ENCODE measurements at places on chromosomes 2 and 18. TPM values are rescaled to one million over a fixed set of nuclear protein-coding genes. Genes with fewer than 3 reads are reported as not detected.

The TTR gene
- total RNA-seq: not detected

The UGT1A3 gene
- not detected for total RNA-seq

The INPP5D gene
- total RNA-seq: 38.6 TPM

The RAX gene
- not detected for total RNA-seq

The TRABD2A gene
- total RNA-seq: 56.4 TPM

The KDSR gene
- 53.4 TPM for total RNA-seq

- DNase-seq: no peak
- H3K27ac ChIP-seq: no peak overlapping the region
- no peak overlapping the region for H3K4me3 ChIP-seq
- no peaks in the 10 kb centered on the region for H3K4me1 ChIP-seq
- no peaks in the 10 kb centered on the region for H3K27me3 ChIP-seq
Measured at GRCh38 chr2:15990151-15991101, 50.1 kb downstream of the MYCN start.

DNA sequence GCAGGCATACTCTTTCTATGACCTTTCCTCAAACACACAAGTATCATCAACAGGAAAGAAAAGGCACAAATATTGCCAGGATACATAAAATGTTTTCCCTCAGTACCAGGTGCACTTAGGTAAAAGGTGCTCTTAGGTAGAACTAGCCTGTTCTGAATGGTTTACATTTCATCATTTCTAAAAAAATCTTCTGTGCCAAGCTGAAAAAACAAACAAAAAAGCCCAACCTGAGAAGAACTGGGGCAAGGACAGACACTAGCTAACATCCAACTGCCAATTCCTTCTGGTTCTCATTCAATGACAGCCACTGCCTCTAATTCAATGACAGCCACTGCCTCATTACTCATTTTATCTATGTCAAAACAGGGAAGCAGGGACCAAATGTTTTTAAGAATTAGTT is 68.5 kb downstream of the SPIRE1 start:
- H3K4me1 ChIP-seq: no peaks in the 10 kb centered on the region
- H3K36me3 ChIP-seq: no peaks in the 10 kb centered on the region
- no peaks in the 10 kb centered on the region for H3K27me3 ChIP-seq
- no peak for DNase-seq
- H3K27ac ChIP-seq: no peak overlapping the region
- no peak overlapping the region for H3K4me3 ChIP-seq

DNA sequence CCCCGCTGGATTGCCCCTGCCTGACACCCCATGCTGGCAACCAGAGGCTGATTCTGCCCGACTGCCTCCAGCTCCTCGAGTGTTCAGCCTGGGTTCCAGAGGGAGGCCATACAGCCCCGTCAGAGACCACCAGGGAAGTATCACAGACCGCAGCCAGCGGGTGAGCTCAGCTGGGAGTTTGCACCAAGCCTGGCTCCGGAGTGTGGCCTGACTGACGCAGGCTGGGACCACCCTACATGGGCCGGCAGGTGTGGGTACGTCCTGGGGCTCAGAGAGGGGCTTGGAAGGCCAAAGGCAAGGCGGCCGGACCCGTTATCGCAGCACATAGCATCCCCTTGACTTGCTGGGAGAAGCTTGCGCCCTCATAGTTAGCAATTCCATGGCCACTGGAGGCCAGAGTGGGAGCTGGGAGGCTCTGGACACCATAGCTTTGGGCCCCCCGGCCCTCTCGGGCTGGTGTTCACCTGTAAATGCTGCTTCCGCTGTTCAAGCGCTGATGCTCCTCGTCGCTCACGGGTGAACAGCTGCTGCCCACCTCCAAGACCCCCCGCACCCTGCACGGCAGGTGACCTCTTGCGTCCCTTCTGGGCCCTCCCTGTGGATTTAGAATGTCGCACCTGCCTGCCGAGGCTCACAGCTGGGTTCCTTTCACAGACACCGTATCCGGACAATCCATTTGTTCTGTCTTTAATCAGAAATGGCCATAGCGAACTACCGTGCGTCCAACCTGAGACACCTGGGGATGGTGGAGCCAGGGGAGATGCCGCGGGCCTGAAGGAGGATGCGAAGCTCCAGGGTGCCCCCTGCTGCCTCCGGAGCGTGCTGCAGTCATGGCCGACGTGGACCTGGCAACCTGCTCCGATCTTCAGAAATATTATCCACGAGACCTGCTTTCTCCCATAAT is 31.2 kb upstream of the SLC66A3 start:
- no peaks in the 10 kb centered on the region for H3K27me3 ChIP-seq
- peak; percentile 83 for DNase-seq
- no peak overlapping the region for H3K4me3 ChIP-seq
- H3K27ac ChIP-seq: no peak overlapping the region

DNA sequence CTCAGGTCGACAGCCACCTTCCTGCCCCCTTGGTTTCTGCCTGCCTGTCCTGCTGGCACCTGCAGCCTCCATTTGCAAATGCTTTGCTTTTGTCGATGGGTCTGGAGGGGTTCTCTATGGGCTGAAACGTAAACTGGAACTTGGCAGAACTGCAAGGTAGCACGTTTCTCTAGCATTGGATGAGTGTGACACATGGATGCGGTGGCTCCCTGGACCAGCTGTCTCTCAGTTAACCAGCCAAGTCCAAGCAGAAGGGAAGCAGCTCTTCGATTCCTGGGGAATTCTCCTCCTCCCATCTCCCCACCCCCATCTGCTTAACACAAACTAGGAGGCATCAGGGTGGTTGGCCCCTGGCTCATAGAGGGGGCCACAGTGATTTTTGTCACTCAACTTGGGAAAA is 57.3 kb downstream of the ITGB1BP1 start:
- H3K36me3 ChIP-seq: no peaks in the 10 kb centered on the region
- no peak for DNase-seq
- no peak overlapping the region for H3K27ac ChIP-seq
- no peak overlapping the region for H3K4me3 ChIP-seq
- peaks cover 4% of the 10 kb centered on the region for H3K27me3 ChIP-seq

DNA sequence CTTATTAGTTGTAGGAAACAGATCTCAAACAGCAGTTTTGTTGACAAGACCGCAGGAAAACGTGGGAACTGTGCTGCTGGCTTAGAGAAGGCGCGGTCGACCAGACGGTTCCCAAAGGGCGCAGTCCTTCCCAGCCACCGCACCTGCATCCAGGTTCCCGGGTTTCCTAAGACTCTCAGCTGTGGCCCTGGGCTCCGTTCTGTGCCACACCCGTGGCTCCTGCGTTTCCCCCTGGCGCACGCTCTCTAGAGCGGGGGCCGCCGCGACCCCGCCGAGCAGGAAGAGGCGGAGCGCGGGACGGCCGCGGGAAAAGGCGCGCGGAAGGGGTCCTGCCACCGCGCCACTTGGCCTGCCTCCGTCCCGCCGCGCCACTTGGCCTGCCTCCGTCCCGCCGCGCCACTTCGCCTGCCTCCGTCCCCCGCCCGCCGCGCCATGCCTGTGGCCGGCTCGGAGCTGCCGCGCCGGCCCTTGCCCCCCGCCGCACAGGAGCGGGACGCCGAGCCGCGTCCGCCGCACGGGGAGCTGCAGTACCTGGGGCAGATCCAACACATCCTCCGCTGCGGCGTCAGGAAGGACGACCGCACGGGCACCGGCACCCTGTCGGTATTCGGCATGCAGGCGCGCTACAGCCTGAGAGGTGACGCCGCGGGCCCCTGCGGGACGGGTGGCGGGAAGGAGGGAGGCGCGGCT is at the start of gene TYMS:
Gene TYMS, plus strand, starts transcription at position 343 of the 690 bp plus-strand sequence. Its CDS starts 90 bp downstream, at position 433.
- H3K27me3 ChIP-seq: peaks cover 24% of the 10 kb centered on the region
- H3K27ac ChIP-seq: peak within 1 kb of the TSS; percentile 94
- H3K36me3 ChIP-seq: peaks cover 45% of the 10 kb centered on the region
- peak within 1 kb of the TSS; percentile 94 for H3K4me3 ChIP-seq
- DNase-seq: peak; percentile 60

DNA sequence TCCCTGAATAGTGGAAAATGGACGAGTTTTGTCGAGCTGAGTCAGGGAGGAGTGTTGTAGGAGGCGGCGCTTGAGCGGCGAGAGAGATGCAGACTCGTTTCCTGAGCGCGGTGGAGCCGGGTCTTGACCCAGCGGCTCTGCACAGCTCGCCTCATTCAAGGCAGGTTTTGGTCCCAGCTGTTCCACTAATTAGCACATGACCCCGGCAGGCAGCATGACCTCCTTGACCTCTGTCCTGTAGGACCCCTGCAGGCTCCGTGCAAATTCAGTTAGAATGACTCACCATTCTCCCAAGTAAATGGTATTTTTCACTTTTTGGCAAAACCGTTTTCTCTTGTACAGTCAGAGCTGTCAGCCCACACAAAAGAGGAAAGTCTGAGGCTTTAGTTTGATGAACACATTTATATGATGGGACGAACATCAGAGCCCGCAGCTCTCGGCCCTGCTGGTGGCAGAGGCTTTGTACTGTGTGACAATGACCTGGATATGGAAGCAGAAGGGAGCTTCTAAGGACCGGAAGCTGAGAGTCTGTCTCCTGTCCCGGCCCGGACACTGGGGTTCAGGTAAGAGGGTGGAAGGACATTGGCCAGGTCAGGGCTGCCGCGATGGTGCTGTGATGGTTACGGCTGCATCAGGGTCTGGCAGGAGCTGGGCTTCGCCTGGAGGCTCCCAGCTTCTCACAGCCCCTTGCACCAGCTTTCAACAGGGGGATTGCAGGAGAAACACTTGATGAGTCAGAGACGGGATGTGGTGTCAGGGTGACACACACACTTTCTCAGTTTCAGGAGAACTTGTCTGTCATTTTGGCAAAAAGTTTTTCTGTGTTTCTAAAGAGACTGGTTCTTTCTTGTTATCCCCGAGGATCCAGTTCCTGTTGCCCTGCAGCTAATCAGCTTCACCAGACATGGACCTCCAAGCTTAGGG is 29.9 kb upstream of the ALKAL2 start:
- peak overlapping the region; percentile 64 for H3K4me3 ChIP-seq
- peak; percentile 68 for DNase-seq
- peaks cover 7% of the 10 kb centered on the region for H3K36me3 ChIP-seq

DNA sequence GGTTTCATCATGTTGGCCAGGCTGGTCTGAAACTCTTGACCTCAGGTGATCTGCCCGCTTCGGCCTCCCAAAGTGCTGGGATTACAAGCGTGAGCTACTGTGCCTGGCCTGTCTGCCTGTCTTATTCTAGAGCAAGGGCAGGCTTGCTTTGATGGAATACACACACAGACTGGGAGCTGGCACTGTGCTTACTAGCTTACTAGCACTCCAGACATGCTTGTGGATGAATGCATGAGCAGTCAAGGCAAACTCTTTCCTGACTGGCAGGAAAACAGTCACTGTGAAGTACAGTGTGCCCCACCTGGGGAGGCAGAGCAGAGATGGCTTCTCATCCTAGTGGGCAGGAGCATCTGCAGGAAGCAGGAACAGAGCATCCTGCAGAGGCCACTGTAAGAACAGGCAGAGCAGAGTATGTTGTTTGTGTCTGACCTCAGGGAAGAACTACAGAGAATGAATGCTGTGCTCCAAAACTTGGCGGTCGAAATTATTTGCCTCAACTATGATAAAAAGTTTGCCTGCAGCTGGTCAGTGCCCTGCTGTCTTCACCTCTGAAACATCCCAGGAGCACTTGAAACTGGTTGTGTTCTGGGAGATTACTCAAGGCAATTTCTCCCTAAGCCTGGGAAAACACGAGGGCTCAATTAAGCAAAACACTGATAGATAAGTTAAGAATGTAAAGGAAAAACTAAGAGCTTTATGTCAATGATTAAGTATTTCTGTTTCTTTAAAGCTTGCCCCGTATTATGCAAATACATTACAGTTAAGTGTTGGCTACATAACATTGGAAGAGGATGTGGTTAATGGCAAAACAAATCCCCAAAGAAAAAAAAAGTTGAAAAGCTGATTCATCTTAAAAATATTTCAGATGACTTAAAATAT is 102.4 kb downstream of the VAPA start:
- H3K4me3 ChIP-seq: no peak overlapping the region
- H3K4me1 ChIP-seq: peaks cover 5% of the 10 kb centered on the region
- no peak overlapping the region for H3K27ac ChIP-seq
- no peaks in the 10 kb centered on the region for H3K36me3 ChIP-seq

DNA sequence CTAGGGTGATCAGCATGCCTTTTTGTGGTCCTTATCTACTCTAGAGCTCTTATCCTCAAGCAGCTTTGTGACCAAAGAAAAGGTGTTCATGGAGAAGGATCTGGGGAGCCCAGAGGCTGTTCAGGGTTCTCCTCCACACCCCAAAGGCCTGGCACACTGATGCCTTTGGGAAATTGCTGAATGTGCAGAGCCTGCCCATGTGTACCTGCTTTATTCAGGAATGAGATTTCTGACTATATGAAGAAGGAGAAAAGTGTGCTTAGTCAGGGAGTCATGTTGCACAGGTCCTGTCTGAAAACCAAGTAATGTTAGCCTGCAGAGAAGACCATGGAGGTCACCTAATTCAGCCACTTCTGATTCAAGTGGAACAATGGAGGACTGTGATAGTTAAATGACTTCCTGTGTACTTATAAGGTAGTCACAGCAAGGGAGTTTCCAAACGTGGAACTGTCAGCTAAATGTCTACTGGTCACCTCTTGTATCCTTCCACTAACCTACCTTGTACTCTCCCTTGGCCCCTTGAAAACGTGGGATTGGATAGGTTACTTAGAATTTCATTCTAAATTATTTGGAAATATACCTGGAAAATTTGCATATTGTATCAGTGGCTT is 81.3 kb downstream of the LIMS1 start:
- H3K4me3 ChIP-seq: no peak overlapping the region
- H3K27ac ChIP-seq: peak overlapping the region; percentile 38
- no peaks in the 10 kb centered on the region for H3K27me3 ChIP-seq
- H3K36me3 ChIP-seq: no peaks in the 10 kb centered on the region
- no peak for DNase-seq

GRCh38 chr2:205390866-205391265 is 291.4 kb upstream of the NRP2 start:
- no peak for DNase-seq
- H3K4me3 ChIP-seq: no peak overlapping the region
- no peaks in the 10 kb centered on the region for H3K4me1 ChIP-seq

- no peak overlapping the region for H3K4me3 ChIP-seq
- no peak for DNase-seq
- no peaks in the 10 kb centered on the region for H3K27me3 ChIP-seq
- no peaks in the 10 kb centered on the region for H3K36me3 ChIP-seq
Measured at GRCh38 chr2:211741966-211742365, 796.6 kb downstream of the ERBB4 start.

- no peak for DNase-seq
- H3K4me1 ChIP-seq: peaks cover 4% of the 10 kb centered on the region
- no peak overlapping the region for H3K4me3 ChIP-seq
- H3K36me3 ChIP-seq: no peaks in the 10 kb centered on the region
- H3K27ac ChIP-seq: no peak overlapping the region
Measured at GRCh38 chr2:70954886-70955285, 19.2 kb downstream of the ATP6V1B1 start.

DNA sequence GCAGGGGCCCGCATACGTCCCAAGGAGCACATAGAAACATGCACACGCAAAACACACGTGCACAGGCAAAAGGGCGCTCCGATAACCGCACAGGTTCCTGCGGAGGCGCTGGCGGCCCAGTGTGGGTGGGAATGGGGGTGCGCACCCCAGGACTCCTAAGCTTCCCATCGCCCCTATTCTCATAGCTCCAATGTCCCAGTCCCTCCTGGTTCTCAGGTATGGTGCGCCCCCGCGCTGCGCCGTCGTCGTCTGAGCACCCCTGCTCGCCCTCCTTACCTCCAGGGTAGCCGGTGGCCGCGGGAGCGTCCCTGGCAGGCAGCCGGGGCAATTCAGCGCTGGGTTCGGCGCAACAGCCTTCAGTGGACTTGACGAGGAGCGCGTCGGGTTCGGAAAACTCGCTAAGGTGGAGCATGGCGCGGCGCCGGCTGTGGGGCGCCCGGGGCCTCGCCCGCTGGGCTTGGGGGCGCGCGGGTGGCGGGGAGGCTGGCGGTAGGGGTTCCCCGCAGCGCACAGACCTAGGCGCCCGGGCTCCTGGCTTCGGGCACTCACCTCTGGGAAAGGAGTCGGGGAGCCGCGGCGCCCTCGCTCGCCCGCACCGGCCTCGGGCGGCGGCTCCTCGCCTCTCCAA is 328 bp downstream of the EGR4 start:
- DNase-seq: peak; percentile 26
- no peak overlapping the region for H3K27ac ChIP-seq
- peaks cover 11% of the 10 kb centered on the region for H3K4me1 ChIP-seq
- peak overlapping the region; percentile 70 for H3K4me3 ChIP-seq

All from activated CD8-positive, alpha-beta T cell treated with anti-CD3 and anti-CD28 coated beads for 36 hours (primary cell).